Activated CD8-positive, alpha-beta memory T cell treated with anti-CD3 and anti-CD28 coated beads for 1 hour (primary cell): ENCODE measurements at places on chromosomes 2 and 18.

DNA sequence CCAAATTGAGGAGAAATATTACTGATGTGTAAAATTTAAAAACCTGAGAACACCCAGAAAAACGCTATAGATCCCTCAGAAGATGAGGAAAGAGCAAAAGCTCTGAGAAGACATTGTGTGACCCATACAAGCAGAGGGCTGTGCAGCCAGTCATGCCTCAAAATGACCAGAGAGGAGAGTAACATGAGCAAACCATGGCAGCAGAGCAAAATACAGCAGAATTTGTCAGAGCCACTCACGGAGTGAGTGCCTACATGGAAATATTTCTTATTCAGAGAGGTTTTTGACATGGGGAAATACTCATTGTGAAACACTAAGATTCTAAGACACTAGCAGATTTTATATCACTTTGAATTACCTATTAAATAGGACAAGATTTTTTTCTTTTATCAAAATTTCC, 96.8 kb upstream of the DNAJC10 start:
- DNase-seq, result no peak

GRCh38 chr2:19736191-19736831, 165.5 kb downstream of the TTC32 start:
- DNase-seq, result no peak

- no peak for DNase-seq
Observed at GRCh38 chr2:225558399-225559071, 159.0 kb downstream of the NYAP2 start.

GRCh38 chr2:96921561-96922319, 51.9 kb upstream of the SEMA4C start:
- DNase-seq, result no peak

GRCh38 chr2:14016289-14016955, 616.1 kb upstream of the LRATD1 start:
- no peak for DNase-seq

DNA sequence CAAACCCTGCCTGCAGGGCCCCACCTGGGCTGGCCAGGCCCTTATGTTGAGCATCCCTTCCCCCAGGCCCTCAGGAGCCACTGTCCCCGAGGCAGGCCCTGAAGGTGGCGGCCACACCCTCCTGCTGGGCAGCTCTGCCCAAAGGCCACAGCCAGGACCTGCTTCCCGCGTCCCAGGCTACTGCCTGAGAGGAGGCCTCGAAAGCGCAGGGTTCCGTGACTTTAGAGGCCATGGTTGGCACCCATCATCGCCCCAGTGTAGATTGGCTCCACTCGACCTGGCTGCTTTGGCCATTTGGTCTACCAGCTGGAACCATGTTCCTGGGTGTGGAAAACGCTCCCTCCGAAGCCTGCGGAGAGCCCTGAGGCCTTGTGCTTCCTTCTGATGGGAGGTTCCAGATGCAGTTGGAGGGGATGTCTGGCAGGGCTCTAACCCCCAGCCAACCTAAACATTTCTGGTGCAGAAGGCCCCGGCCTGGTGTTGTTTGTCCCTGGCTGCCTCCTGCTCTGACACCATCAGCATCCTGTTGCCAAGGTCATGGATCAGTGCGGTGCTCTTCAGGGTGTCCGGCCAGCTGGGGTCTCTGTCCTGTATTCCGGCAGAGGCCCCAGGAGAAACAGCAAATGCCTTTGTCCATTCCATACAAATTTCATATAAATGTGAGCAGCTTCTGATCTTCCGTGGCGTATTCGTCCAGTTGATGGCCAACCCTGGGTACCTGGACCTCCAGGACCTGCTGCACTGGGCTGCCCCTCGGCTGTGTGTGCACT, 14.7 kb downstream of the CAPN10 start:
- no peak for DNase-seq

- no peak for DNase-seq
Observed at GRCh38 chr2:144219979-144220378, 299.9 kb downstream of the ZEB2 start.
